ENCODE measurements at places on chromosomes 2 and 18.

GRCh38 chr18:58687871-58688308, 16.6 kb downstream of the MALT1 start:
- peak; percentile 35 for DNase-seq

DNA sequence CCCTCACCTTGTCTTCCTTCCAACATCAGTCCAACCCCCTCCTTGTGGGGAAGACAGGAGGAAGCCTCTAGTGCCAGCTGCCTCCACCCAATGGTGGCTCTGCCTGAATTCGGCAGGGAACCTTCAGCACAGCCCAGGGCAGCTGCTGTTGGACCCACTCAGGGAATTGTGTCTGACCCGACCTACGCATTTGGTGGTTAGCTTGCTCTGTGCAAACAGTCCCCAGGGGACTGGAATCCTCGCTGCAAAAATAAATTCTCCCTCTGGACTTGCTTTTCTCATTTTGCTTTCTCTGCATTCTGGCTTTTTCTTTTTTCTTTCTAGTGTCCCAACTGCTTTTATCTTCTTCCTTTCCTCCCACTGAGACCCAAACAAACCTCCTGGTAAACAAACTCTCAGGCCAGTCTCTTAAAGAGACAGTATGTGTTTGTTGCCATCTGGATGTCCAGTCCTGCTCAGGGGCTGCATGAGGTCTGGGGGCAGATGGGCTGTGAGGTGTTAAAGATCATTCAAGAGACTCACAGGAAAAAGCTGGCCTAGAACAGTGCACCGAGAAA, 137.7 kb upstream of the HAAO start:
- no peak for DNase-seq

DNA sequence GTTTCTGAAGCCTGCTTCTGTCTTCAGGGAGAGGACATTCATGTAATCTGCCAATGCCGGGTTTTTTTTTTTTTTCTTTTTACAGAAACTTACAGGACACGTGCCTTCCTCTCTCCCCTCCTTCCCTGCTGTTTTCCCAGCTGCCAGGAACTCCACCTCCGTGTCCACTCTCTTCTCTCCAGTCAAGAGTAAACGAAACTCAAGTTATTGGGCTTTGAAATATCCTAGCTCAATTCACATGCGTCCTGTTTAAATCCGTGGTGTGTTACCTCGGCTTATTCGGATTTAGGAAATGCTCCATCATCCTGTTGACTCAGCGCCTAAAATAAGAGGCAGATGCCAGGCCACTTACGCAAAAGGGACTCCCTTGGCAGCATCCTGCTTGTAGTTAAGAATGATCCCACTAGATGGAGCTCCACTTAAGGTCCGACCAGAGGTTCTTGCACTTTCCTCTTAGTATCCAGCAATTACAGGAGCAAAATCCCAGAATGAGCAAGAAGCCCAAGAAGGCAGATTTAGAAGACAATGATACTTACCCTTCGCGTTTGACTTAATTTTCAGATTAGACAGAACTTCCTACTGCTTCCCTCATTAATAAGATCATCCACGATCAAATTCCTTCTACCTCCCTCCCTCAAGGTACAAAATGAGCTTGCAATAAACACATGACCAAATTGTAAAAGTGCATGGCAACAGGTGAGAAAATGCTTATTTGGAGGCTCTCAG, 97.2 kb upstream of the ZCCHC2 start:
- DNase-seq, result peak; percentile 47

DNA sequence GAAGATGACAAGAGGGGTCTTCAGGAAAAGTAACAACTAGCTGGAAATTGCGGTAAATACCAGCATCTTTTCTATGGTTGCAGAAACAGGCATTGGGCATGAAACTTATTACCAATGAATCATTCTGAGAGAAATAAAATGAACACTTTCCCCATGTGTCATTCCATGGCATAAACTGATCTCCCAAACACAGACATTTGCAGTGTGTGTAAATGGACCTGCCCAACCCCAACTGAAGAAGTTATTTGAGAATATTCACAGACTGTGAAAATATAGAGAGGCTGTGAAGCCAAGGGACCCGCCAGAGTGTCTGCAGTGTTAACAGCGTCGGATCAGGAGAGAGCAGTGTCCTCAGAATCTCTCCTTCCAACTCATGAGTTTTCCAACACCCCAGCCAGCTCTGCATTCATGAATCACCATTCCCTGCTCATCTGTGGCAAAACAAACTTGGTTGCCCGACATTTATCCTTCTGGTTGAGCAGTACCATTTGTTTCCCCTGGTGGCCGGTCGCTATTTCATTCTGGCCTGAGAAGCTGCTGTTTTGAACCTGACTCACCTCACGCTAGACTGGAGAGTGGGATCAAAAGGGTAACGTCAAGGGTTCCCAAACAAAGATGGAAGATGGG, 238.4 kb downstream of the PID1 start:
- DNase-seq, result no peak

GRCh38 chr2:18474700-18475099, 85.8 kb downstream of the RDH14 start:
- DNase-seq, result no peak

GRCh38 chr2:121558329-121558728, 27.6 kb downstream of the RNU4ATAC start:
- DNase-seq, result no peak

DNA sequence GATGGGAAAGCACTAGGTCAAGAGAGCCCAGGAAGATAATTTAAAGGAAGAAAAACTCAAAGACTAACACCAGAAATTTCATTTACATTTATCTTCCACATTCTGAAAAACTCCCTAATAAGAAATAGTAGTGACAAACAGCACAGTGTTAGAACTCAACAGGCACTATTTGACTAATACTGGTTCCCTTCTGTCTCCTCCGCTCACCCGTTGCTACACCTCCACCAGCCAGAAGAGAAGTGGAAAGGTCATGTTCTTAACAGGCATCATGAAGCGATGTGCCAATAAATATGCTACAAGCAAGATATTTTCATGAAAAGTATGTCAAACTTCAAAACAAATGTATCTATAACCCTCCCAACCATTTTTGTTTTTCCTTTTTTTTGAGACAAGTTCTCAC, 5.7 kb downstream of the ROCK1 start:
- DNase-seq, result no peak

DNA sequence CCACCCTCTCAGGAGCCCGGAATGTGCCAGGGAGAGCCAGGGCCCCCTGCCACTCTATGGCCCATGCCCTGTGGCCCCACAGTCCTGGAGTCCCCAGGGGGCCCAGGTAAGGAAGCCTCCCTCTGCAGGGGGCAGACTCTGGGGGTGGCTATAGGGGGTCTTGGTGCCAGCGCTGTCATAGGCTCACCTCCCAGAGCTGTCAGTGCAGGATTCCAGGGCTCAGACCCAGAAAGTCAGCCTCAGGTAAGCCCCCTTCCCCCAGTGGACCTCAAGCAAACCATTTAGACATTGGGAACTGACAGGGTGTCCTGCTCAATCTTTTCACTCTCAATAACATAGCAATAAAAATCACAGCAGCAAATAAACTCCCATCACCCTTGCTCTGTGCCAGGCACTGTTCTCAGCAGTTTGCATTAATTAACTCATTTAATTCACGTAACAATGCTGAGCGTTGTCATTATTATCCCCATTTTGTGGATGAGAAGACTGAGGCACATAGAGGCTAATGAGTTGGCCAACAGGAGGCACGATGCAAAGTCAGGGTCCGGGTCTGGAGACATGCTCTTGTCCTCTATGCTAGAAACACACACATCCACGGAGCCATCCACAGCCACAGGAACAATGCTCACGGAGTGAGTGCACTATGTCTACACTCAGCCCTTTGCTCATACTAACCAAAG, 79.6 kb downstream of the TNS1 start:
- DNase-seq, result no peak

GRCh38 chr2:14706201-14706600, 73.7 kb downstream of the LRATD1 start:
- no peak for DNase-seq

- DNase-seq, result no peak
Observed at GRCh38 chr2:134446383-134447017, 192.6 kb downstream of the MGAT5 start.

DNA sequence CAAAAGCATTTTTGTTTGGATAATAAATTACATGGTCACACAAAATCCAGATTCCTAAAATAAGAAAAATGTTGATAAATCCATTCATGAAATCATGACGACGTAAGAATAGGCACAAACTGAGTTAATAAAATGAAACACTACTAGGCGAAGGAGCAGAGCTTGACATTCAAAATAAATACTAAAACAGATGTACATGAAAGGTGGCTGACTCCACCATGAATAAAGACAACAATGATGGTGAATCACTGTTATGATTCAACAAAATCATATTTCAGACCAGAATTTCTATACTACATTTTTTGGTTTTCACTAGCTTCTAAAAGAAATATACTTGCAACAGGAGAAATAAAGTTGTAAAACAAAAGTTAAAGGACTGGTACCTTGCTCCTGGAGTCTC, 122.0 kb upstream of the RNU4ATAC start:
- DNase-seq, result no peak

GRCh38 chr18:57585855-57586250, 649 bp downstream of the FECH start:
- DNase-seq, result no peak

DNA sequence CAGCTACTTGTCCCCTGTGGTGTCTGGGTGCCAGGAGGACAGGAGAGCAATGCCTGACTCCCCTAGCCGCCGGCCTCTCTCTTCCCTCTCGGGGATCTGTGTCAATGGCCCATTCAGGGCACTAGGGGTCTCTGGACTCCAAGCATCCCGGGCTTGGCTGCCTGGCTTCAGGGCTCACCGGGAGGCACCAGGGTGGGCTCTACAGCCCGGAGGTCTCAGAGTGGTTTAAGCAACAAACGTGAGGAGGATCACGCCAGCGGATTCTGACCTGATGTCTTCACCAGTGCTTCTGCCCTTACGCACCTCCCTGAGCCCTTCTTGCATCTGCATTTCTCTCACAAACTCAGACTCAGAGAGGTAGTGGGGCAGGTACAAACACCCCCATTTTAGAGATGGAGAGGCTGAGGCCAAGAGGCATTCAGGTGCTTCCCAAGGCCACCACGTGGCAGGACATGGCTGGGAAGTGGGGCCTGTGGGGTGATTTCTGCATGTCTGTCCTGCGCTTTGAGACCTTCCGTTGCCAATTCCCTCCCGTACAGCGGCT, 243.0 kb downstream of the CELF4 start:
- DNase-seq, result peak; percentile 22

- no peak for DNase-seq
Observed at GRCh38 chr2:82893190-82893589, 1565.9 kb downstream of the SUCLG1 start.

- DNase-seq, result no peak
Observed at GRCh38 chr2:63052411-63053080, 1.9 kb downstream of the OTX1 start.

DNA sequence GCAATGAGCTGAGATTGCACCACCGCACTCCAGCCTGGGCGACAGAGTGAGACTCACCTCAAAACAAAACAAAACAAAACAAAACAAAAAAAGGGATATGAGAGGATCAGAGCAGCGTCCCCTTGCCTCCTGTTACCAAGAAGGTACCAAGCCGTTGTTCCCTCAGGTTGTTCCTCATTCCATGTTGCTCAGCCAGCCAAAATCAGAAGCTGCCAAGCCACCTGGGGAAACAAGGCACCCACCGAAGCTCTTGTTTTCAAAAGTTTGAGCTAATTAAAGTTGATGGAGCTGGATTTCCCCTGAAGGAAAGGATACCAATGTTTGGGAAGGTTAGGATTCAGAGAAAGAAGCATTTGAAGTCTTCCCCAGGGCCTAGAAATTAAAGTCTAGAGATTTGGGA, 21.8 kb upstream of the STEAP3 start:
- no peak for DNase-seq

GRCh38 chr2:32479993-32480392, 123.2 kb downstream of the BIRC6 start:
- DNase-seq, result no peak

GRCh38 chr2:189581354-189582139, 961 bp upstream of the SLC40A1 start:
- peak; percentile 5 for DNase-seq

GRCh38 chr18:9153256-9153655, 16.7 kb downstream of the ANKRD12 start:
- no peak for DNase-seq

DNA sequence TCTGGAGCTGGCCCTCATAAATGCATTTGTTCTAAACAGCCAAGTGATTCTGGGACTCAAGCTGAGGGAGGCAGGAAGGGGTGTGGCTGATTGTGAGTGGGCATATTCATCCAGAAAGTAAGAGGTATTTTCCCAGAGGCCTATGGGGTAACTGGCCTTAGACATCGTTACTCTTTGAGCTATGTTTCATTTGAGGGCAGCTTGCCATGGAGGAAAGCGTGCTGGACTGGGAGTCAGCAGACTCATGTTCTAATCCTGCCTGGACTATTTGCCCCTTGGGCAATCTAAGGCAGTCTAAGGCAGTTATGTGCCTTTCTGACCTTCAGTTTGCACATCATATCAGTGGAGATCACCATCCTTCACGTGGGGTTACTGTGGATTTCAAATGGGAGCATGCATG, 93.5 kb upstream of the SLC14A2 start:
- DNase-seq, result no peak

DNA sequence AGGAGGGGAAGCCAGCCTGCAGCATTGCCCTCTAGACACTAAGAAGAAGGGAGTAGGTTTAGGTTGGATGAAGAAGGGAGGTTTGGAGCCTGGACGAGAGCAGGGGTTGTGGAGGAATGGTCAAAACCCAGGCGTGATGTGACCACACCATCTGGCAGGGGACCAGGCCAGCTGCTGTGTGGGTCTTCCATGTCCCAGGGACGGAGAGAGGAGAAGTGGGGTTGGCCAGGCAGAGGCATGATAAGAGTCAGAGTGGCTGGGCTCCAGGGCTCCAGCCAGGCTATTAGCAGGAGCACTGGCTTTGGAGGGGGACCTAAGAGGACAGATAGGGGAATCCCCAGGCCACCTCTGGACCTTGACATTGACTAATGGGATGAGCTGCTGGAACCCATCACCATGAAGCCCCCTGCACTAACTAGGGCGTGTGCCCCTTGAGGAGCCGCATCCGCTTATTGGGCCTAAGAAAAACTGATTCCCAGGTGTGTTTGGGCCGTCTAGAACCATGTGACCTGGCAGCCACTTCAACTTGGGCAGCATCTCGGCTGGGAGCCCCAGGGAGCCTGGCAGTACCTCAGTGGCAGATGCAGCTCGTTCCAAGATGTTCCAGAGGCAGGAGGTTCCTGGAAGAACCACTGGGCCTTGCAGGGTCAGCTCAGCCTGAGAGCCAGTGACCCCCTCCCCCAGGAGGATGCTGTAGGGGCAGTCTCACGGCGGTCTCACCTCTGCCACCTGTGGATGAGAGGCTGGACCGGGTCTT, 235.1 kb downstream of the AGAP1 start:
- DNase-seq, result no peak

DNA sequence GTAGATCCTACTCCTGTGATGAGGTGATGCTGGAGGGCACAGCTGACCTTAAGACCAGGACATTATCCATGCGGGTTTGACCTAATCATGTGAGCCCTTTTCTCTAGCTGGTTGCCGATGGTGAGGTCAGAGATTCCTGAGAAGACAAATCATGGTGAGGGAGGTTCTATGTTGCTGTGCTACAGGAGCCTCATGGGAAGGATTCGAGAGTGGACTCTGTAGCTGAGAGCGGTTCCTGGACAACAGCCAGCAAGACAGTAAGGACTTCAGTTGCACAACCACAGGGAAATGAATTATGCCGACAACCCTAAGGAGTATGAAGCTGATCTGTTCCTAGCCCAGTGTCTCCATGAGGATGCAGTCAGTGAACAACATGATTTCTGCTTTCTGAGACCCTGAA, 80.4 kb downstream of the EPB41L3 start:
- DNase-seq, result no peak

GRCh38 chr2:28619213-28620196, 123.6 kb downstream of the PLB1 start:
- no peak for DNase-seq
